ENCODE measurements at places on chromosomes 12 and 14.

- peak; percentile 20 for DNase-seq
Measured at GRCh38 chr12:66269757-66270383, 32.4 kb upstream of the HELB start.

DNA sequence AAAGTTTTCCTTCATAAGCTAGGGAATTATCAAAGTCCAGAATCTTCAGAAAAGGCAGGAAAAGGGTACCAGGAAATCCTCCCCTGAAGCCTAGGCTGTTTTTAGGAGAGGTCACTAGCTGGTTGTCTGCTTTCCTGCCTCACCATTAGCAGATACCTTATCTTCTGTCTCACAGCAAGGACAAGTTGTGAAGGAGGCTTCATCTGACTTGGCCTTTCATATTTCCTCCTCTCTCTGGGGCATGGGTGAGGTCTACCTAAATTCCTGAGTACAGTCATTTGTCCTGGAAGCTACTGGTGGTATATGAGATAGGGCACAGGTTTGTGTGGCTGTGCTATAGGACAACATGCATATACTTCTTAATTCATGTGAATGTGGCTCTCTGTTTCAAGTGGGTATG lies 2.3 kb downstream of the FOXJ2 start:
- no peak for DNase-seq

- DNase-seq = no peak
Measured at GRCh38 chr12:96861656-96862055, 45.4 kb upstream of the NEDD1 start.

DNA sequence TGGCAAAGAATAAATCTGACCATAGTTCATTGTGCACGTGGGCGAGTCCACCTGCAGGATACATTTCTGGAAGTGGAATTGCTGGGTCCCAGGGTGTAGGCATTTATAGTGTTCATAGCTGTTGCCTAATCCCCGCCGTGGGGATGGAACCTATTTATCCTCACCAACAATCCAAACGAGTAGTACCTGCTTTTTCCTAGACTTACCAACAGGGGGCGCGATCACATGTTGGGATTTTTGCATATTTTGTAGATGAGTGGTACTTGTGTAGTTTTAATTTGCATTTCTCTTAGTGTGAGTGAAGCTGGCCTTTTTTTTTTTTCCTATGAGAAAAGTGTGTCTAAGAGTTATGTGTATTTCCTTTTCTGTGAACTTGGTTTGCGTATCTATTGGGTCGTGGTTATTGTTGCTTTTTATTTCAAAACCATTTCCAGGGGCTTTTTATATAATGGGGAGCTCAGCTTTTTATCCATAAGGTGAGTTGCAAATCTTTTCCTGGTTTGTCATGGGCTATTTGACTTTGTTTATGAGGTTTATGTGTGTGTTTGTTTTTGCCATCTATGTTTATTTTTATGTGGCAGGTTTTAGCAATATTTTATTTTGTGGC lies 67.2 kb downstream of the CCDC92 start:
- DNase-seq = peak; percentile 8

GRCh38 chr14:60599727-60600126 lies 49.5 kb downstream of the SIX1 start:
- no peak for DNase-seq

GRCh38 chr12:127411981-127412380 lies 855.0 kb upstream of the TMEM132C start:
- DNase-seq = no peak

- DNase-seq = no peak
Measured at GRCh38 chr12:66516133-66516532, 162.7 kb downstream of the GRIP1 start.

DNA sequence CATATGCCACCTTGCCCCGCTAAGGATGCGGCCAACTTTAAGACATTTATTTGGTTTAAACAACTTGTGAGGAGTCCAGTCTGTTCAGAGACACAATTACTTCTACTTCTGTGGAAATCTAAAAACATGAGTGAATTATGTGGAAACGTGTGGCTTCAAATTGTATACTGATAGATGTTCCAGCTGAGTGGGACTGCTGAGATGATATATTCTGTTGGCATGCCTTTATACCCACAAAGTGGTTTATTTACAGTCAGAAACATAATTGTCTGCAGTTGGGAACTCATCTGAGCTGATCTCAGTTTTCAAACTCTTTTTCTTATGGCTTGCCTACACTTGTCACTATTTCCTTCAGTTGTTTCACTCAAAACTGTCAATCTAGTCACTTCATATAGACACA lies 67.8 kb downstream of the FLRT2 start:
- DNase-seq = no peak

- no peak for DNase-seq
Measured at GRCh38 chr12:127711108-127711507, 555.9 kb upstream of the TMEM132C start.

- DNase-seq = no peak
Measured at GRCh38 chr12:12070674-12071656, at the start of gene BCL2L14. Gene BCL2L14 (plus strand): TSS chr12:12070939. CDS start chr12:12079306, 8,367 bp downstream.

- DNase-seq = peak; percentile 37
Measured at GRCh38 chr14:53542732-53543131, 389.6 kb upstream of the DDHD1 start.

DNA sequence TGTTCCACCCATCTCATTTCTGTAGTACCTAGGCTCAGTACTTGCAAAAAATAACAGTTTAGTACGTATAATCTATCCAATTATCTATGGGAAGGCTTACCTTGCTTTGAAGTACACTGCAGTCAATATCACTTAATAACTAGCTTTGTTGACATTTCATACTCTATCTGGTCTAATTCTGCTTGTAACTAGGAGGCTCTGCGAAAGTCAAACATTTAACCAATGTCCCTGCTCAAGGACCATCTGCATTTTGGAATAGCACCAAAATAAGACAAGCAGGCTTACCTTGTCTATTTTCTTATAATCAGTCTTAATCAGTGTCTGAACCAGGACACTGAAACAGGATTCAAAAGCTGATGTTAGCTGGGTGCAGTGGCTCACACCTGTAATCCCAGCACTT lies 39.9 kb downstream of the SLC25A47 start:
- DNase-seq = no peak

DNA sequence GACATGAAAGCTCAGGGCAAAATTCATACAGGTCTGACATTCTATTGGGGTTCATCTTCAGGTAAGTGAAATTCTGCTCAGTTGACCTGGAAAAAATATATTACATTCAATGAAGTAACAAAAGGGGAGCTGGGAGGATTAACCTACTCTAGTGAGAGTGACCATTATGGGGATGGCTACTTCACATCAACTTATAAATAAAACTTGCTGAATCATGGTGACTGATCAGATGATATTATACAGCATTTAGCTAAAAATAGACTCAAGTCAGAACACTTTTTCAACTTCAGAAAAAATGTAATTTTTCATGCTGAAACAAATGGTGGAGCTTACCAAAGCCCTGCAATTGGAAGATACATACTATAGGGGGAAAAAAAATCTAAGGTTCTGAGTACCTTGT lies 800.2 kb downstream of the FSCB start:
- no peak for DNase-seq

DNA sequence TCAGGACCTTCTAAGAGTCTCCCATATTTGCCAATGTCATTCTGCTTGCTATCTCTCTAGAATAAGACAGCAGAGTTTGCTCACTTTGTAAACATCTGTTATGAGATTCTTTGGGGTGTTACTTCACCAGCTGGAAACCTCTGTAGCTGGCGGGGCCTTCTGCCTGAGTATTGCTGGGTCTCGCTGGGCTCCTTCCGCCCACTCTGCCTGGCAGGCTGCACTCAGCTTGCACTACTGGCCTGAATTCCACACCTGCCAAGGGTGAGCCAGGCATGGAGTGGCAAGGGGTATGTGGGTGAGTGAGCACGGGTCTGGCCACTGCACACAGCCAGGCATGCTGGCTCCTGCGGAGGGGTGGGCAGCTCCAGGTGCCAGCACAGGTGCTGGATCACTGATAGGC lies 267.3 kb upstream of the PDE3A start:
- no peak for DNase-seq

DNA sequence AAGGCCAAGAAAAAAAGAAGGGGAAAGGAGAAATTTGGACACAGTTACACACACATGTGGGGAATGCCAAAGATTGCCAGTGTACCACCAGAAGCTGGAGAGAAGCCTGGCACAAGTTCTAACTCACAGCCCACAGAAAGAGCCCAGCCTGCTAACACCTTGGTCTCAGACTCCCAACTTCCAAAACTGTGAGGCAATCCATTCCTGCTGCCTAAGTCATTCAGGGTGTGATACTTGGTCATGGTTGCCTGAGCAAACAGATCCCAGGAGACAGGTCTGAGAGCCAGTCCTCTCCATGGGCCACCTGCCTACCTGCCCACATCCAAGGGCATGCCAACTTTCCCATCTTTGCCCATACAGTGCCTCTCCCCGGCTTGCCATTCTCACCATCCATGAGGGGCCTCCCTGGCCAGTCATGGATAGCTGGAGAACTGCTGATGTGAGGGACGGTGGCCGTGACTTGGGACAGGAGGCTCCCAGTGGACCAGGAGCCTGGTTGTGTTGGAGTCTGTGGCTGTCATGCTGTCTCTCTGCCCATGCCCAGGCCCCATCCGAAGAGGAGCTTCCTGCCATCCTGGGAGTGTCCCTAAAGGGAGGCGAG lies 198.0 kb upstream of the RTL1 start:
- no peak for DNase-seq

GRCh38 chr12:29702972-29703371 lies 80.8 kb downstream of the TMTC1 start:
- DNase-seq = no peak

- peak; percentile 60 for DNase-seq
Measured at GRCh38 chr14:28876572-28876945, 110.0 kb downstream of the FOXG1 start.

GRCh38 chr12:68264158-68264855 lies 10.9 kb upstream of the IL22 start:
- DNase-seq = no peak

DNA sequence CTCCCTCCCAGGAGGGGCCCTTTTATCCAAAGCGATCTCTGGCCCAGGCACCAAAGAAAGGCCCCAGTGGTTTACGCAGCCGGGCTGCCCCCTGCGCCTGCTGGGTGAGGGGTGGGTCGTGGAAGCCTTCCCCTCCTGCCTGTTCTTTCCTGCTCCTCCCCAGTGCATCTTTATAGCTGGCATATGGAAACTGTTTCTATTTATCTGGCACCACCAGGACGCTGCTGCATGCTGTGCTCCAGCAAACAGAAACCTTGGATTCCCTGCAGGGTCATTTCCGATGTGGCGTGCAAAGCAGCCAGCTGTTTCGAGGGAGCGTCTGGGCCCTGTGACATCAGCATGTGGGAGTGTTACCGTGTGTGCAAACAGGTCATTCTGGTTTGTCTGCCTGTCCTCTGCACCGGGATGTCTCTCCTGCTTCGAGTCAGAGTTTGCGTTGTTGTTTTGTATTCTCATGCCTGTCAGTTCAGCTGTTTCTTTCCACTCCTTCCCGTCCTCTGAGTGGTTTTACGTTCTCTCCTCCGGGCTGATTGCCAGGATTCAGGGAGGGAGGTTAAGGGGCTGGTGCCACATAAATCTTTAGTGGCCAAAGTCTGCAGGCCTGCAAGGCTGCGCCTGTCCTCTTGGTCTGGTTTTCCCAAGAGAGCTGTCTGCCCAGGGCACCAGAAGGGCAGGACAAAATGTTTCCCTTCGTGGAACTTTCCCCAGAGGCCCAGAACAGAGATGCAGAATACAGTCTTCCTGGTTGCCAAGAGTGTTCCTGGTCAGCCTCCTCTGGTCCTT lies 24.6 kb downstream of the TPCN1 start:
- DNase-seq = peak; percentile 96

DNA sequence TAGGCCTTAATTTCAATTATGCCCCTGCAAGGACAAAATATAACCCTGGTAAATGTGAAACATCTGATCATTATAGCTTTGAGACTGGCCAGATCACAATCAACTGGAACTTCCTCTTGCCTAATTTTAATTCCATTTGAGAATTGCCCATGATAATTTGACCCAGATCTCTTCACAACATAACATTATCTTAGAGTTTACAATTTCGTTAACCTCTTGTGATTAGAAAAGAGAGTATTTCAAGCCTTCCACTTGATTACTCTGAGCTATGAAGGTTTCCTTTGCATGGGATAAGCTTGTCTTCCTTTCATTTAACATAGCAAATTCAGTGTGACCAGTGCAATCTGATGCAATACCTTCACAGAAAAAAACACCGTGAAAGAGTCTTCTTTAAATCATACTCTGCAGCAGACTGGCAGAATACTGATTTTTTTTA lies 143.6 kb downstream of the DUSP6 start:
- DNase-seq = no peak

- no peak for DNase-seq
Measured at GRCh38 chr14:57749267-57749666, 116.6 kb downstream of the SLC35F4 start.

- no peak for DNase-seq
Measured at GRCh38 chr12:131892711-131893604, 1.5 kb upstream of the ULK1 start.

DNA sequence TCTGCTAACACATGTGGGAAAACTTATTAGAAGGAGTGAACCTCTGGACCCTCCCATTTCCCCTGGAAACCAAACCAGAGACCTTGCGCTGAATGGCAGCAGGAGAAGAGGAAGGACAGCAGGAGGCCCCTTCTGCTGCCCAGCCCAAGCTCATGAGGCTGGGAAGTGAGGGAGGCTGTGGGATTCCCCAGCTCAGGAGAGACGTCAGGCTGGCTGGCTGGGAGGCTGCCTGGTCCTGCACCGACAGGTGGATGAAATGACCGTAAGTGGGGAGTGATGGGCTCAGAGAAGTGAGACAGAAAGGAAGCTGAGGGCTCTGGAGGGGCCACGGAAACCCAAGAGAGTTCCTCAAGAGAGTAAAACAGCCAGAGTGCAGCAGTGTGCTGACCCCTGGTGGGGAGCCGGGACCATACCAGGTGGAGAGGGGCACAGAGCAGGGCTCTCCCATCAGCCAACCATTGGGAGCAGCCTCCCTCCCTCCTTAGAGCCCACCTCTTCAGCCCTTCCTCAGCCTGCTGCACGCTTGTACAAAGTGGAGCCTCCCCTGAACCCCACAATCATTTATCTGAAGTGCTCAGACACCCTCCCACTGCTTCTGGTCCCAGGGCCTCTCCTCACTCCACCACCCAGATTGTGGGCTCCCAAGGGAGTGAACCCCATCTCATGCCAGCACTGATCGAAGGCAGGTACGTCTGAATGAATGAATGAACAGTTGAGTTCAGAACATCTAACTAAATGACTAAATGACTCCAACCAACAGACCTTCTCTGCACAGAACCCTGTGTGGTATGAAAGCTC lies 14.0 kb downstream of the TAMALIN start:
- peak; percentile 58 for DNase-seq

GRCh38 chr12:32292151-32292550 lies 107.2 kb upstream of the FGD4 start:
- DNase-seq = no peak

GRCh38 chr14:77707355-77707723 lies 484 bp downstream of the ALKBH1 start:
- peak; percentile 39 for DNase-seq
